NCI-H146 (cell line): ENCODE measurements at places on chromosomes 16 and 17.

DNA sequence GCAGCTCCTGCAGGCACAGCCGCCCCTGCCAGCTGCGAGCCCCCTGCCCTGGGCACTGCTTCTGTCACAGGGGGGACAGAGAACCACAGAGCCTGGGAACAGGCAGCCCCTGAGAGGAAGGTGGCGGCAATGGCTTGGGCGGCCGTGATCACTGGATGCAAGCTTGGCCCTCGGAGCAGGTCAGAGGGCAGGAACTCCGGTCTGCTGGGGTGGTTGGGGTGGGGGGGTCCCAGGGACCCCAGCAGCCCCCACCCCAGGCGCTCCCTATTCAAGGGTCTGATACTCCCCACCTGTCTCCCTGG, 1.9 kb upstream of the CYBA start:
- no peak for DNase-seq

DNA sequence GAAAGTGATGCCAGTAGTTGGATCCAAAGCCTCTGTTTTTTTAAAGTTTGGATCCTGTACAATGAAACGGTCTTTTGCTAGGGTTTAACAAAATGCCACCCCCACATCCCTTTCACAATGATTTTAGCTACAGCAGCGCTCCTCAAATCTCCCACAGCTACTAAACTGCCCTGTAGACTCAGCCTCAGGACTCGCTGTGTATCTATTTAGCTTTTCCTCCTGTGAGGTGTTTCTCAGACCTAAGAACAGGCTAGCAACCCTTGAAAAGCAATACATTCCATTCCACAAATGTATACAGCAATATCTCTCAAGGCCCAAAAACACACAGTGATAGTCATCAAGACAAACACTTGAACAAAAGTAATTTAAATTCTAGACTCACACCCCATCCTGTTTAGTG, 206.4 kb downstream of the ZFHX3 start:
- DNase-seq = no peak

DNA sequence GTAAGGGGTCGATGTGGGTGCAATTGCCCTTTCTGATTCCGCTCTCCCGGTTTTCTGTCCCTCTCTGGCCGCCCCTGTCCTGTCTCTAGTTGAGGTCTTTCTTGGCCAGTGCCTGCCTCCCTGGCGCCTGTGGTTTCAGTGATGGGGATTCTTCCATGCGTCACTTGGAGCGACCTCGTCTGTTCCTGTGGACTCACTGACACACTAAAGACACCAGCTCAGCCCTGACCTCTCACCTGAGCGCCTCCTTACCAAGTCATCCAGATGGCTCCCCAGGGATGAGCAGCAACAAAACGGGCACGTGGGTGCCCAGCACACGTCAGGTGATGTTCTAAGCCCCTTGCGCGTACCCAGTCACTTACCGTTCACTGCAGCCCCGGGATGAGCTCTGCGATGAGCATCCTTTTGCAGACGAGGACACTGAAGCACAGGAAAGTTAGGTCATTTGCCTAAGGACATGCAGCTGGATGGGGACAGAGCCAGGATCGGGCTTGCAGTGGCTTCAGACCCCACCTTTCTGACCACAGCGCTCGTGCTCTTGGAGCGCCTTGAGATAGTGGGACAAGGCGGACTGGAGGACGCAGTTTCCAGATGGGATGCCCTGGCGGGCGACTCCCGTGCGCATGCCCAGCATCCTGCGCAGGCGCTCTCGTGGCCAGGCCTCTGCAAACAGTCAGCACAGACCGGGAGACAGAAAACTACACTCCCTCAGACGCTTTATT, 11.5 kb upstream of the LGALS3BP start:
- DNase-seq = no peak

DNA sequence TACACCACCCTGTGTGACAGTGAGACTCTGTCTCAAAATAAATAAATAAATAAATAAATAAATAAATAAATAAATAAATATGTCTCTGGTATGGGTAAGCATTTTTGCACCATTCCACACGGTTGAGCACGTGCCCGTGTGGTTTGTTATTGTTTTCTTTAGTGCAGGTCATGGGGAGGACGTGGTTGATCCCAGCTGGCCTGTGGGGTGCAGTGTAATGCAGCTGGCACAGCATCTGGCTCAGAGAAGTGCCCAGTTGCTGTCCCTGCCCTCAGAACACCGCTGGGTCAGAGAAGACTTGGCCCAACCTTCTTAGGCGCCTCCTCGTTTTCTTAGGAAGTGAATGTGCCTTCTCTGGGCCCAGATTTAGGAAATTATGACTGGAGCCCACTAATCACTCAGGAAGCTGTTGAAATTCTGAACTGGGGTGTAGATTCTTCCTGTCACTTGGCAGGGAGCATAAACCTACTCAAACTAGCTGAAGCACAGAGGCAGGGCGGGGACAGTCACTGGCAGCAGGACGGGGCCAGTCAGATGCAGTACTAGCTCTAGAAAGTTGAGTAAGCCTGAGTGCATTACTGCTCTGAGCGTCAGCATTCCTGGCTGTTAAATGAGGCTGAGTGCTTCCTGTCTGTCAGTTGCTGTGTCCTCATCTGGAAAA, 85.9 kb downstream of the SNX29 start:
- no peak for DNase-seq

- DNase-seq = no peak
Measured at GRCh38 chr17:82939621-82940135, 99.9 kb upstream of the ZNF750 start.

DNA sequence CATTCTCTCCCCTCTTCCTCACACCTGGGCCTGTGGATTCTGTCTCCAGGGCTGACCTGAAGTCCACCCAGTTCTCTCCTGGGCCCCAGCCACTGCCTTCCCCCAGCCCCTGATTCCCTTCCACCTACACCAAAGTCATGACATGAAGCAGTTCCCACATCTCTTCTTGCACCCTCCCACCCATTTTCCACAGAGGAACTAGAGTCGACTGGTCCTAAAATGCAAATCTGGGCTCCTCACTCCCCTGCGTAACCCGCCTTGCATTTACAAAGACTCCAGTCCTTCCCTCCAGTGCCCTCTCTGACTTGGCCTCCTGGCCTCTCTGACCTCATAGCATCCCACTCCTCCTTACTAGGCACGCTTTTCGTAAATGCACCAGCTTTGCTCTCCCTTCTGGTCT, 14.8 kb downstream of the COX6A2 start:
- no peak for DNase-seq

GRCh38 chr17:28950017-28950751, 1.1 kb downstream of the PHF12 start:
- peak; percentile 53 for DNase-seq

DNA sequence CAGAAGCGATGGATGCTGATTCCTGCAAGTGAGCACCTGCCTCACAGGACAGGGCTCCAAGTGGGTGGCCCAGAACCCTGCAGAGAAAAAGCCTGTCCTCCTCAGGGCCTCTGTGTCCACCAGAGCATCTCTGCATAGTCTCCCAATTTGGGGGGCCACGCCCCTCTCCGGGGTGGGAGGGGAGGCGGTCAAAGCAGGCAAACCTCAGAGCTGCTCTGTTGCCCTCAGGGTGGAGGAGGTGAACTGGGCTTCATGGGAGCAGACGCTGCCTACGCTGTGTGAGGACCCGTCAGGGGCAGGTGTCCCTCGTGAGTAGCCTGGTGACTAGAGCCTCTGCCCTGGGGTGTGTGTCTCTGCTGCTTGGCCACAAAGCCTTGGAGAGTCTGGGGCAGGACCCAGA, 19.3 kb downstream of the TRPV2 start:
- DNase-seq = peak; percentile 43

DNA sequence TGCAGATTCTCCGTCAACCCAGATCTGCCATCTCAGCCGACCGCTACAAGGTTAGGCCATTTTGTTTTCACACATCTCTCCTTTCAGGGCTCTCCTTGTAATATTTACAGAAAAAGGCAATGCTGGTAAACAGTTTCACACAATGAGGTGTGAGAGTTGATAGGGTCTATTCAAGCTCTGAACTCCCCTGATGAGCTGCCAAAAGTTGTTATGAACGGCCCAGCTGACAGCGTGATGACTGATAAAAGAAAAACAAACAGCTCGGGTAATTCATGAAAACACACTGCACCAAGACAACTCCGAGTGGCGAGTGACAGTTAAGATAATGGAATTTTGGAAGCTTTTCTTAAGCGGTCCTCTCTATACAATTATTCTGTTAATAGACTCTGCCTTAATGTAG, 68.1 kb upstream of the IRX5 start:
- DNase-seq = no peak

- no peak for DNase-seq
Measured at GRCh38 chr16:17367036-17367435, 103.7 kb downstream of the XYLT1 start.

GRCh38 chr17:78883089-78883532, 19.9 kb downstream of the CEP295NL start:
- DNase-seq = no peak

- DNase-seq = no peak
Measured at GRCh38 chr16:58882292-58882691, 148.2 kb upstream of the GOT2 start.

DNA sequence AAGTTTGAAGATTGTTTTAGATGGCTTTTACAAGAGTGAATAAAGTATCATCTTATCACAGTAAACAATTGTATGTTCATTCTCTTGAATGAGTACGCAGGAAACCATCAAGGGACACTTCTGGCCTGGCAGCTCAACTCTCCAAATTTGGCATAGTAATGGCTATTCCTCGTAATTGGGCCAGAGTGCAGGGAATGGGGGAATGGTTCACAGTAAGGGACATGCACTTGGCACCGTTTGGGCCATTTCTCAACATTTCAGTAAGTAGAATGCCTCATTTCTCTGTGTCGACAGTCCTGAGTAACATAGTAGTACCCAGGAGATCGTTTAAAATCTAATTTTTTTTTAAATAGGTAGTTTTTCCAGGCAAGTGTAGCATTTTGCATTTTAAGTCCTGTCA, 309.6 kb downstream of the KCNJ2 start:
- DNase-seq = no peak

DNA sequence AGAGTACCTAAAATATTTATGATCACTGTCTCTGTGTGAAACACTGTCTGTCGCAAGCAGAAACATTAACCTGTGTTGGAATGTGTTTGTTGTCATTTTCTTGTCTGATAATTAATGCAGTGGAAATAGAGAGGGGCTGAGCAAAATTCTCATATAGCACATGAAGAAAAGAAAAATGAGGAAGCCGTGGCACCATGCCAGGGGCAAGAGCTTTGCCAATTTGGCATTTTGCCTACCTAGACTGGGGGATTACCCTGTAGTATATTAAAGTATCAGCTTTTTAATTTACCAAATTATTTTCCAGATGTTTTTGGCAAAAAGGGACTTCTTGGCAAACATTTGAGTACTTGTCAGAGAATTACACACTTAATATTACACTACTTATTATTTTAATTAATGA, 1326.6 kb upstream of the GOT2 start:
- no peak for DNase-seq

DNA sequence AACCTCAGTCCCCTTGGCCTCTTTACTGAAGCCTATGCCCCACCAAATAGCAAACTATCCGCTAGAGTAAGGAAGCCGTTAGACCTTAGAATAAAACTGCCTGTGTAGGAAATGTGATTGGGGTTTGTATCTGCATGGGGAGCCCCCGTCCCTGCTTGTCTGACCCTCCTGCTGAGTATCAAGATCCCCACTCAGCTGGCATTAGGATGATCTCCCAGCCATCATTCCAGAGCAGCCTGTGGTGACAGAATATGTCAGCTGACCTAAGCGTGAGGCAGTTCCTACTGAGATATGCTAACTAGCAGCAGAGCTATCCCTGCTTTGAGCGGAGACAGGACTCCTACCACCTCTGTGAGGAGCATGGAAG, 645 bp upstream of the GFOD2 start:
- DNase-seq = peak; percentile 26

GRCh38 chr16:56634715-56635440, 2.4 kb downstream of the MT1M start:
- DNase-seq = no peak
